Activated CD8-positive, alpha-beta memory T cell treated with anti-CD3 and anti-CD28 coated beads for 36 hours (primary cell): ENCODE measurements at places on chromosomes 12 and 14. TPM values are rescaled to one million over a fixed set of nuclear protein-coding genes. Genes with fewer than 3 reads are reported as not detected.

Gene NRIP2
- total RNA-seq: not detected

Gene TAS2R30
- total RNA-seq: 0.80 TPM

Gene CD4
- 1.6 TPM for total RNA-seq

Gene VPS33A
- 40.7 TPM for total RNA-seq

Gene SERPINA1
- 0.27 TPM for total RNA-seq

Gene MYL2
- not detected for total RNA-seq

Gene LRIG3
- total RNA-seq: not detected

Gene LMO3
- not detected for total RNA-seq

Gene SLC16A7
- total RNA-seq: 32.0 TPM

Gene SPTLC2
- total RNA-seq: 23.4 TPM

Gene TESPA1
- total RNA-seq: 80.5 TPM

Gene GMPR2
- 39.9 TPM for total RNA-seq

Gene RIMBP2
- not detected for total RNA-seq

Gene KLRK1
- total RNA-seq: 126 TPM

Gene MYRFL
- not detected for total RNA-seq

Gene BBS10
- 4.3 TPM for total RNA-seq

Gene GALNT16
- total RNA-seq: 0.19 TPM

Gene MUCL1
- total RNA-seq: not detected

Gene ERGIC2
- 137 TPM for total RNA-seq

Gene RIPK3
- 9.7 TPM for total RNA-seq

Gene C12orf56
- not detected for total RNA-seq
